ENCODE measurements at places on chromosomes 2 and 18.

DNA sequence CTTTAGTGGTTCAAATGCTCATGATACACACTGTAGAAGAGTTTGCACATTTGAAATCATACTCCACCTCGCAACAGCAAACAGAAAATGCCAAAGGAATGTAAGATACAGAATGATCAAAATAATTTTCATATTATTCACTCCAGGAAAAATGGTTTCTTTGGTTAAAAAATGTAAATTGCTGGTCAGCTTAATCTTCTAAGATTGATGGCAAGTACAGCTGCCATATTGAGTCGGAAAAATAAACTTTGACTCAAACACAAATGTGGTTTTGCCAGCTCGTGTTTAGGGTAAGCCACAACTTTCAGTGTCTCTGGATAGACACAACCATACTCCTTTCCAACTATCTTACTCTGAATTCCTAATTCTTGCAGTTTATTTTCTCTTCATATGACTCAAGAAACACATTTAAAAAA lies 154.9 kb upstream of the SMIM21 start:
- DNase-seq: no peak

GRCh38 chr18:56146565-56146964 lies 491.8 kb downstream of the TXNL1 start:
- no peak for DNase-seq

DNA sequence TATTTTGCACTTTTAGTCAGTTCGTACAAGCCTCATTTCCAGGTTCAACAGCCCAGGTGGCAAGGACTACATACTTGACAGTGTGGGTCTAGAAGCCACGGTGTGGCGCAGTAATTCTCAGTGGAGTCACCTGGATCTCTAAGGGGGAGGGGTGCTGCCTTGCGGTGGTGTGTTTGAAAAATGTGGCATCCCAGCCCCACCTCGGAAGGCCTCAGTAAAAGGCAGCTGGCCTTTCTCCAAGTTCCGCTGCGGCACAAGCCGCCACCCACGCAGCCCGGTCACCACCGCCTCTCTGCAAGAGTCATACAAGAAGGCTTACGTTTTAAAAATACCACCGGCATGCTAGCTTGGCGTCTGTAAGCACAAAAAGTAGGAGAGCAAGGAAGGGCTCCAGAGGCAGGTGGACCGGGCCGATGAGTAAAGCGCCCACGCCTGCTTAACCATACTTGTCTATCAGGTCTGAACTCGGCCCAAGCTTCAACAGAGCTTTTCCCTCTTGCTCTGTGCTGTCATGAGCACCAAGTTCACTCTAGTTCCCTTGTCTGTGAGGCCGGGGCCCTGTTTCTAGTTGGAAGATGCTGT lies 49.5 kb downstream of the SPRED2 start:
- peak; percentile 83 for DNase-seq

DNA sequence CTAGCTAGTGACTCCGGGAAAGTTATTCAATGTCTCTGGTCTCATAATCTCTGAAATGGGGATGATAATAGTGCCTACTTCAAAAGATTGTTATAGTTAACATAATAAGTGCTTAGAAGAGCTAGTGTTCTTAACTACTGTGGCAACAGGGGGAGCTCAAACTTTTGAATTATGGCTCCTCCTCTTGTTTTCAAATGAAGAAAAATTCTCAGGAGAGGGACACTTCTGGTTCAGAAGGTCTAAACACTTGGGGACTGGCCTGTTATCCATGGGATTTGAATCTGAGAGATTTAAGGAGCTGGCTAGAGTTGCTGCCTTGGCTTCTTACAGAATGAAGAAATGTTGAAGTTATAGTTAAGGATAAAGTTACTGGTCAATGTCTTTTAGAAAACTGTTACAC lies 92.2 kb upstream of the ITGB6 start:
- DNase-seq: no peak

GRCh38 chr2:157411624-157412336 lies 32.1 kb downstream of the CYTIP start:
- no peak for DNase-seq

- no peak for DNase-seq
Observed at GRCh38 chr2:239466755-239467271, 66.0 kb upstream of the HDAC4 start.

Data from stimulated activated CD4-positive, alpha-beta T cell treated with anti-CD3 and anti-CD28 coated beads, Interleukin-4, amount 100 ng/mL, for 4 hours (primary cell).